ENCODE measurements at places on chromosomes 13 and 19.
A peak's percentile ranks its signal among the peaks of the same experiment; 100 is the strongest.

DNA sequence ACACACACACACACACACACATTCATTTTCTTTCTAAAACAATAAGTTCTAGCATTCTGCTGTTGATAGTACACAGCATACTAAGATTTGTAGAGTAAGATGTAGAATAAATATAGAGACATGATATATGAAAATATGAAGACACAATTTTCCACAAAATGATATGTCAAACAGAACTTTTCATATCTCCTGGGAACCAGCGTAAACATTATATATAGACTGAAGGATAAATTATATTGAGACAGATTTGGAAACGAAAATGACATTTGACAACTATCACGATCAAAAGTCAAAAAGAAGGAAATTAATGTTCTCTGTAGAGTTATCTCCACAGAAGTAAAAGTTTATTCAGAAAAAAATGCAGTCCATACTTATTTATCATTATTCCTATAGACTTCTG is 1605.7 kb upstream of the SLC10A2 start:
- no peak for DNase-seq

DNA sequence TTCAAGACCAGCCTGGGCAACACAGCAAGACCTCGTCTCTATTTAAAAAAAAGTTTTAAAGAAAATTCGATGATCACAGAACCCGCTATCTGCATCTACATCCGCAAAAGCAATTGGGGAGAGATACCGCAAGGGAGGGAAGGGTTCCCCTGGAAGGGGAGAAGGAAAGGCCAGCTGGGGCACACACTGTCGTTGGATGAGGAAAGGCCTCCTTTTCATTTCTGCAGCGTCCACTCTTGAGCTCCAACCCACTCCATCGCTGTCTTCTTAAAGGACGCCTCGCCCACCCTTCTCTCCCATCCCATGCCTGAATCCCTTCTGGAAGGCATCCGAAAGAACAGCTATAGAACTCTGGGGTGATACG is 3.2 kb upstream of the PRKCG start:
- DNase-seq, result no peak

DNA sequence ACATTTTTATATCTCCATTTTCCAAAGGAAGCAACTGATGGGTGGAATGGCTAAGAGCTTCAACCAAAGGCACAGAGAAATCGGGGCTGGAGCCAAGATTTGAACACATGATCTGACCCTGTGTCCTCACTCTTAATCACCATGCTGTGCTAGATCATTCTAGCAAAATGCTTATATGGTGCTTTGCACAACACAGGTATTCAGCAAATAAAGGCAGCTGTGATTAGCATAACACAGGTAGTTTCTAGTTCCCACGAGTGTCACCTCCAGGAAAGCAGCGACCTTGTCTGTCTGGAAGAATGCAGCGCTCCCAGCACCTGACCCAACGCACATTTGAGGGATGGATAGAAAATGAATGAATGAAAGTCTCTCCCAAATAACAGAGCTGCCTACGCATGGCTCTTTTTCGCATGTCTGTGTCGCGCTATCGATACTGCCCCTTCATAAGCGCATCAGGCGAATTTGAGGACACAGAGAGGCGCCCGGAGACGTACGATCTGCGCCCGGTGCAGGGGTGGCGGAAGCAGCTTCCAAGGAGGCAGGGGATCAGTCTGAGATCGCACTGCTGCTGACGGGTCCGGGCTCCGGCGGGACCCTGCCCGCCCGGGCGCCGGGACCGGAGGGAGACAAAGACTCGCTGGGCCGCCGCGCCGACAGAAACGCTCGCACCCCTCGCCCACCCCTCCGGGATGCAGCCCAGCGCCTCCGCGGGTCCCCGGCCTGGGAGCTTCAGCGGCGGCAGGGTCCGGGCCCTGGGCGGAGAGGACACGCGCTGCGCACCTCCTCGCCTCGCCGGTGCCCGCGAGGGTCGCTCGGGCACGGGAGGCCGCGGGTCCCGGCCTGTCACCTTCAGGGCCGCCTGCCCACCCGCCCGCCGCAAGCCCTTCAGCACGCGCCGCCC is 609 bp downstream of the EPS15L1 start:
- DNase-seq, result no peak

- DNase-seq, result peak; percentile 69
Measured at GRCh38 chr13:46668302-46668720, 115.3 kb downstream of the LRCH1 start.

DNA sequence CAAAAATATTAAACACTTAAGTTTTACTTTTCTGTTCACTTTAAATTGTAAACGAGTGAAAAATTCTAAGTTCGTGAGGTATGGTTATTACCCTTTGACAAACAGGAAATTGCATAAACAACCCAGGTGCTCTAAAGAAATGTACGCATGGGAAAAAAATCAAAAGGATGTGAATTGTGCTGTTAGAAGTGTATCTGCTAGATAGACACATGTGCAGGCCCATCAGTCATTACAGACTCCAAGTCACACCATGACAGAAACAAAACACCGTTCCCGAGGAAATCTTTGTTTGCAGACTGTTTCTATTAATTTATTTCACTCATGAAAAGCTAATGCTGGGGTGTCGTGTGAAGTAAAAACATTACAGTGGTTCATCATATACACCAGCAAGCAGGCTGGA is 17.0 kb upstream of the DOCK9 start:
- DNase-seq, result no peak

- DNase-seq, result peak; percentile 69
Measured at GRCh38 chr13:79631051-79631659, 150.2 kb downstream of the NDFIP2 start.

DNA sequence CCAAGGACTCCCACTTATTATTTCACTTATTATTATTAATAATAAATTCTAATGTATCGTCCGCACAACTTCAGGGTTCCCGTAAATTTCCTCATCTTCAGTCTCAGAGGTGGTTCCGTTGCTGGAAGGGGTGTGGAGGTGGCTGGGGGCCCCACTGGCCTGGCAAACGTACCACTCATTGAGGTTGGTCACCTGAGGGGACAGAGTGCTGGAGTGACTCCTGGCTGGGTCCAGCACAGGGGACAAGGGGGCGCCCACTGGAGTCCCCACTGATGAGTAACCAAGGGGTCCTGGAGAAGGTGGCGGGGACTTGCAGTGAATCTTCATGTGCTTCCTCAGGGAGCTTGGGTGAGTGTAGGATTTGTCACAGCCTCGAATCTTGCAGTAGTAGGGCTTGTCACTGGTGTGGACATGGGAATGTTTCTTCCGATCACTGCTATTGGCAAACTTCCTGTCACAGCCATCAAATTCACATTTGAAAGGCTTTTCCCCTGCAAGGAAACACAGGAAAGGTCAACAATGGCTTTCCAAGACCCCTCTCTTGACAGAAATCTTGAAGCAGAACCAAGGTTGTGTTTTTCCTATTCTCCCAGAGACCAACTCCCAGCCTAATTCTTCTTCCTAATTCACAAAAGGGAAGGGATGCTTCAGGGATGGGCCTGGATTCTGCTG is 6.1 kb downstream of the ZIC5 start:
- DNase-seq, result no peak

DNA sequence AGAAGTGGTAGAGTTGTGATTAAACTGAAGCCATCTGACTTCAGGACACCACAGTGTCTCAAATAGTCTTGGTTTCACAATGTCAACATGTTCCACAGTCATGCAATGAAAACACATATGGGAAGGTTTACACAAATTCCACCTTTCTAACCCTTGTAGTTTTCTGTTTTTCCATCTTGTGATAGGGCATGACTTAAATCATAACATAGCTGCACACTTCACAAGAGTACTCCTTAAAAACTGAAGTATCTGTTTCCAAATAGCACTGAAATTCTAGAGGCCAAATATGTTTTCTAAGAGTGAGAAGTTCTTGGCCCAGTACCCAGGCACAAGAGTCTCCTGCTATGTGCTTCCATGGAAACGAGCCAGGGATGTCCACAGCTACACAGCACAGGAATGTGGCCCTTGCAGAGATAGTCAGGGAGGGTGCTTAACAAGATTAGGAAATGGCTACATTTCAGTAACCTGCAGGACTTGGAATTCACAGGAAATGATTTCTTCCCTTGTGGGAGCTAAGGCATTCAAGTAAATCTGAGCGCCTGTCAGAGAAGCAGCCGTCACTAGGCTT is 269.1 kb downstream of the NDFIP2 start:
- peak; percentile 96 for DNase-seq
